ENCODE measurements at places on chromosomes 1 and 21. TPM values are rescaled to one million over a fixed set of nuclear protein-coding genes. Genes with fewer than 3 reads are reported as not detected.

- no peak for DNase-seq
- no peaks in the 10 kb centered on the region for H3K36me3 ChIP-seq
- H3K4me1 ChIP-seq, result 0 out of 2 replicates have a peak, but pooled peaks cover 1% of the 10 kb centered on the region
Measured at GRCh38 chr21:31725202-31725839, 6.6 kb downstream of the SCAF4 start.

- no peaks in the 10 kb centered on the region for H3K36me3 ChIP-seq
- H3K27me3 ChIP-seq, result no peaks in the 10 kb centered on the region
- no peak overlapping the region for H3K4me3 ChIP-seq
- peaks cover 27% of the 10 kb centered on the region for H3K4me1 ChIP-seq
- no peak overlapping the region for H3K27ac ChIP-seq
Measured at GRCh38 chr1:22263359-22263758, 120.5 kb upstream of the WNT4 start.

DNA sequence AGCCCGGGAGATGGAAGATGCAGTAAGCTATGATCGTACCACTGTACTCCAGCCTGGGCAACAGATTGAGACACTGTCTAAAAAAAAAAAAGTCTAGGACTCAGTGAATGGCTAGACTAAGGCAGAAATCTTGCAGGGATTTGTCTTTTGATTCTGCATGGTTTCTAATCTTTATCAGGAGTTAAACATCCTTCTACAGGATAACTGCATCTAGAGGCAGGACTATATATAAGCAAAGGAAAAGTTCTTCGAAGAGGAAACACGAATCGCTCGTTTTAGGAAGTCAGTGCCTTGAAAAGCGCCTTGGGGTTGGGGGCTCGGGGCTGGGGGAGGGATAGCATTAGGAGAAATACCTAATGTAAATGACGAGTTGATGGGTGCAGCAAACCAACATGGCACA, 602 bp upstream of the UFC1 start:
- peaks cover 5% of the 10 kb centered on the region for H3K36me3 ChIP-seq
- peak overlapping the region; percentile 63 for H3K27ac ChIP-seq
- DNase-seq, result no peak
- H3K4me3 ChIP-seq, result no peak overlapping the region
- H3K27me3 ChIP-seq, result no peaks in the 10 kb centered on the region

- no peaks in the 10 kb centered on the region for H3K27me3 ChIP-seq
- DNase-seq, result no peak
- H3K27ac ChIP-seq, result no peak overlapping the region
- no peaks in the 10 kb centered on the region for H3K4me1 ChIP-seq
Measured at GRCh38 chr1:59751801-59752200, 62.9 kb upstream of the HOOK1 start.

- no peaks in the 10 kb centered on the region for H3K4me1 ChIP-seq
- no peak for DNase-seq
- no peak overlapping the region for H3K4me3 ChIP-seq
- no peaks in the 10 kb centered on the region for H3K27me3 ChIP-seq
- H3K36me3 ChIP-seq, result no peaks in the 10 kb centered on the region
- H3K27ac ChIP-seq, result no peak overlapping the region
Measured at GRCh38 chr1:186901631-186902030, 72.9 kb downstream of the PLA2G4A start.

DNA sequence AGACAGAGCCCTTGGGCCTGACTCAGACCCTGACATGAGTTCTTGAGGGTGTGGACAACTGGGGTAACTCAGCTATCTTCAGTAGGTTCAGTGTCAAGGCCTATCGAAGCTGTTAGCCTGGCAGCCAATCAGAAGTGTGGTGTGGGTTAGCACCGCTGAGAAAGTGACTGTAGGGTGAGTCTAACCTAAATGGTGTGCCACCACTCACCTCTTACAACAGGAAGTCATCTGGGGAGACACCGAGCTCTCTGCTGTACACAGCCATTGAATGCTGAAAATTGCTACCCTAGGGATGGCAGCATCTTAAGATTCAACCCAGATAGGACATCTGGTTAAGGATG, 44.6 kb downstream of the RASSF5 start:
- no peak overlapping the region for H3K27ac ChIP-seq
- H3K4me1 ChIP-seq, result no peaks in the 10 kb centered on the region
- peaks cover 8% of the 10 kb centered on the region for H3K27me3 ChIP-seq
- H3K4me3 ChIP-seq, result no peak overlapping the region

GRCh38 chr1:109104364-109105151, 9.4 kb upstream of the ELAPOR1 start:
- DNase-seq, result no peak
- H3K36me3 ChIP-seq, result peaks cover 3% of the 10 kb centered on the region
- H3K4me1 ChIP-seq, result no peaks in the 10 kb centered on the region
- H3K27me3 ChIP-seq, result no peaks in the 10 kb centered on the region
- H3K27ac ChIP-seq, result no peak overlapping the region

- DNase-seq, result no peak
- H3K4me1 ChIP-seq, result peaks cover 4% of the 10 kb centered on the region
- H3K4me3 ChIP-seq, result no peak overlapping the region
- no peaks in the 10 kb centered on the region for H3K36me3 ChIP-seq
Measured at GRCh38 chr1:162535501-162535900, 26.0 kb upstream of the UAP1 start.

The LMX1A gene
- not detected for total RNA-seq

Measured in H1 (cell line).